Tibial nerve (tissue), 4 donors: ENCODE measurements at places on chromosomes 6 and 20. TPM values are rescaled to one million over a fixed set of nuclear protein-coding genes. Genes with fewer than 3 reads are reported as not detected.

PACRG gene
- total RNA-seq, result 10.4 TPM

PBOV1 gene
- not detected for total RNA-seq

RAET1E gene
- 1.6 TPM for total RNA-seq

F13A1 gene
- 117 TPM for total RNA-seq

C6orf52 gene
- total RNA-seq, result not detected

ME1 gene
- 15.5 TPM for total RNA-seq

WFDC2 gene
- total RNA-seq, result 0.84 TPM

HTR1E gene
- not detected for total RNA-seq

TBXT gene
- not detected for total RNA-seq

- no peaks in the 10 kb centered on the region for H3K27me3 ChIP-seq
- H3K36me3 ChIP-seq, result no peaks in the 10 kb centered on the region
- H3K27ac ChIP-seq, result no peak overlapping the region
- H3K4me1 ChIP-seq, result no peaks in the 10 kb centered on the region
- DNase-seq, result no peak
Measured at GRCh38 chr6:107275330-107275865, 160.1 kb upstream of the BEND3 start.

GRCh38 chr6:159304641-159305040 lies 135.4 kb downstream of the FNDC1 start:
- no peaks in the 10 kb centered on the region for H3K27me3 ChIP-seq
- H3K4me3 ChIP-seq, result no peak overlapping the region

GRCh38 chr6:11423072-11423471 lies 114.5 kb upstream of the TMEM170B start:
- H3K4me3 ChIP-seq, result no peak overlapping the region
- no peak for DNase-seq
- H3K4me1 ChIP-seq, result peaks cover 2% of the 10 kb centered on the region
- no peaks in the 10 kb centered on the region for H3K27me3 ChIP-seq
- peak overlapping the region; percentile 36 for H3K27ac ChIP-seq

GRCh38 chr6:159691133-159691962 lies 1.7 kb downstream of the SOD2 start:
- H3K27me3 ChIP-seq, result no peaks in the 10 kb centered on the region
- no peaks in the 10 kb centered on the region for H3K36me3 ChIP-seq
- H3K27ac ChIP-seq, result peak overlapping the region; percentile 95
- no peak for DNase-seq

DNA sequence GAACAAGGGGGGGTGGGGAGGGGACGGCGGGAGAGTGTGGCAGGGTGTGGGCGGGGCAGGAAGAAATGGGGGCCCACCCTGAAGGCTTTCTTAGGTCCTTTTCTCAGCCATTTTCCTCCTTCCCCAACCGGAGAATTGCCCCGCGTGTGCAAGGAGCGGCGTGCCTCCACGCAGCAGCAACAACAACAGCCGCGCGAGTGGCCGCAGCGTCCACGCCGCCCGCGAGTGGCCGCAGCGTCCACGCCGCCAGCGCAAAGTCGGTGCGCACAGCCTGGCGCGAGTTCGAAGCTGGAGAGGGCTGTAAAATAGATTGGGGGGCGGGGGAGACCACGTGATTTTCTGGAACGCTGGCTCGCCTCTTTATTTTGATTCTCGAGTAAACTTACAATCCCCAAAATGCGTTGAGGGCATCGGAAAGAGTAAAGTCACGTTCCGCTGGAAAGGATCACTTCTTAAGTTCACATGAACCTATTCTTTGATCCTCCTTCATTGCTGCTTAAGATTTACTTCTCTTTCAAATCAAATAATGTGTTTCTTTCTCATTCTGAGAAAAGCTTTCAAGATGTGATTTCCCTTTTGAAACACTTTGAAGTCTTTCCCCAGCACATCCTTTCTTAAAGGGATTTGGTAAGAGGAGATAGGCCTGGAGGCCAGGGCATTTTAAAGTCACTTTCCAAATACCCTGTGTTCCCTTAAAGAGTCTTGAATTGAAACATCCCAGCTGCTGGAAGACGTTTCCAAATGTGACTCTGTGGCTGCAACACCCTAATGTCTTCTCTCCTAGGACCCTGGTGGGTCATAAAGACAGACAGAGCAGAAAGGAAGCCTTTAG lies 66.7 kb upstream of the ZNF217 start:
- H3K36me3 ChIP-seq, result no peaks in the 10 kb centered on the region
- peak overlapping the region; percentile 61 for H3K27ac ChIP-seq
- peaks cover 36% of the 10 kb centered on the region for H3K4me1 ChIP-seq
- H3K4me3 ChIP-seq, result peak overlapping the region; percentile 64
- H3K27me3 ChIP-seq, result no peaks in the 10 kb centered on the region

GRCh38 chr6:63764318-63764916 lies 128.8 kb downstream of the PHF3 start:
- DNase-seq, result no peak
- no peak overlapping the region for H3K4me3 ChIP-seq
- no peaks in the 10 kb centered on the region for H3K27me3 ChIP-seq
- no peaks in the 10 kb centered on the region for H3K4me1 ChIP-seq

DNA sequence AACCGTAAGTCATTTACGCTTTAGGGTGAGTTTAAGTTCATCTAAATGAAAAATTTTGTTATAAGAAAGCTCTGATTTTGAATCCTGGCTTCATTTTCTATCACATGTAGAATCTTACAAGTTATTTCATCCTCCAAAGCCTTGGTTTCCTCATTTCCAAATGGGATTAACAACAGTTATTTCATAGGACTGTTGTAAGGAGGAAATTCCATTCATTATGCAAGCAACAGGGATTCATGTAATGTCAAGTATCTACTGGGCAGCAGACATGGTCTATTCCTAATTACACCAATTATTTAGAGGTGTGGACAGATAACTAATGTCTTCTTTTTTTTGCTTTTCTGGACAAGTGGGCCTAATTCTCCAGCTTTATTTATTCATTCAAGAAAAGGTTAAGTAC lies 154.0 kb downstream of the PDSS2 start:
- H3K36me3 ChIP-seq, result no peaks in the 10 kb centered on the region
- H3K4me3 ChIP-seq, result no peak overlapping the region
- H3K4me1 ChIP-seq, result no peaks in the 10 kb centered on the region
- no peaks in the 10 kb centered on the region for H3K27me3 ChIP-seq

GRCh38 chr6:102848210-102848609 lies 1454.7 kb downstream of the GRIK2 start:
- H3K27me3 ChIP-seq, result no peaks in the 10 kb centered on the region
- no peak overlapping the region for H3K4me3 ChIP-seq
- no peak for DNase-seq

DNA sequence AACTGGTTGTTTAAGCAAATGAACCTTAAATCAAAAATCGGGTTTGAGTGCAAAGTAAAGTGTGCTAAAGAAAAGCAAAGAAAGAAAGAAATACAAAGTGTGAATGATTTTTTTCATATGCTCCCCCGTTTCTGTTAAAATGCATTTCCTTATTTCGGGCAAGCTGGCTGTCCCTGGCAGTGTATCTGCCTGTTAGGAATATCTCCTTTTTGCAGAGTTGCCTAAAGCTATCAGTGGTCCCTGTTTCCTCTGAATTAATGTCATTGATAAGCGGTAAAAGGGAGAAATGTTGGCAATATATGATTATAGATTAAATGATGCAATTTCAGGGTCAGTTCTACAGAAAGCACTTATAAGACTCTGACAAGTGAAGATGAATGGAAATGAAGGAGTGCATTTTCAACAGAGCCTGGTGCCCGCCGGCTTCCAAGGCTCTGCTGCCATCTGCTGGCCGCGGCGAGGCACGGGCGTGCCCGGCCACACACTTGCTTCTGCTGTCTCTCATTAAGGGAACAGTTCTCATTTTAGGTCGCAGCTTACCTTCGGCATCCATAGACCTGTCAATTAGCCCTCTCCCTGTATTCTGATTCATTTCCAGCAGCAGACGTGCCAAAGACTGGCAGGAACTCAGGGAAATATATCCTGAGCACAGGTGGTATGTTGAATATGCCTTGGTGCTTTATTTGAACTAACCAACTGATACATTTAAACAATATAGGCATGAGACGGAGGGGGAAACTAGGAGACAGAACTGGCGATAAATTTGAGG lies 381.9 kb downstream of the C6orf118 start:
- no peaks in the 10 kb centered on the region for H3K27me3 ChIP-seq
- no peaks in the 10 kb centered on the region for H3K4me1 ChIP-seq
- H3K4me3 ChIP-seq, result peak overlapping the region; percentile 13
- peak; percentile 72 for DNase-seq
- H3K27ac ChIP-seq, result peak overlapping the region; percentile 10
- H3K36me3 ChIP-seq, result no peaks in the 10 kb centered on the region

- no peaks in the 10 kb centered on the region for H3K27me3 ChIP-seq
- peaks cover 5% of the 10 kb centered on the region for H3K4me1 ChIP-seq
- H3K27ac ChIP-seq, result no peak overlapping the region
- H3K36me3 ChIP-seq, result no peaks in the 10 kb centered on the region
Measured at GRCh38 chr20:41196653-41197225, 59.4 kb downstream of the PLCG1 start.

DNA sequence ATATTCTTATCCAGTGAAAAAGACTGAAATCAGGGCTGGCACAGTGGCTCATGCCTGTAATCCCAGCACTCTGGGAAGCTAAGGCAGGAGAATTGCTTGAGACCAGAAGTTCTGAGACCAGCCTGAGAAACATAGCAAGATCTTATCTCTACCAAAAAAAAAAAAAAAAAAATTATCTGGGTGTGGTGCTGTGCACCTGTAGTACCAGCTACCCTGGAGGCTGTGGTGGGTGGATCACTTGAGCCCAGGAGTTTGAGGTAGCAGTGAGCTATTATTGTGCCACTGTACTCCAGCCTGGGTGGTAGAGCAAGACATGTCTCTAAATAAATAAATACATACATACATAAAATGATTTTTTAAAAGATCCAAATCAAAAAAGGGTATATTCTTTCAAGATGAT lies 6.3 kb downstream of the CALHM6 start:
- H3K27me3 ChIP-seq, result no peaks in the 10 kb centered on the region
- H3K4me3 ChIP-seq, result no peak overlapping the region
- no peak for DNase-seq
- H3K27ac ChIP-seq, result no peak overlapping the region
- H3K4me1 ChIP-seq, result peaks cover 4% of the 10 kb centered on the region

- H3K4me3 ChIP-seq, result no peak overlapping the region
- no peak for DNase-seq
- no peaks in the 10 kb centered on the region for H3K4me1 ChIP-seq
- no peaks in the 10 kb centered on the region for H3K36me3 ChIP-seq
- no peak overlapping the region for H3K27ac ChIP-seq
- no peaks in the 10 kb centered on the region for H3K27me3 ChIP-seq
Measured at GRCh38 chr6:16854986-16855385, 93.7 kb upstream of the ATXN1 start.
